ENCODE measurements at places on chromosomes 6 and 20. TPM values are rescaled to one million over a fixed set of nuclear protein-coding genes. Genes with fewer than 3 reads are reported as not detected.

GRCh38 chr20:50450881-50451752 lies 59.1 kb upstream of the PTPN1 start:
- DNase-seq: no peak

DNA sequence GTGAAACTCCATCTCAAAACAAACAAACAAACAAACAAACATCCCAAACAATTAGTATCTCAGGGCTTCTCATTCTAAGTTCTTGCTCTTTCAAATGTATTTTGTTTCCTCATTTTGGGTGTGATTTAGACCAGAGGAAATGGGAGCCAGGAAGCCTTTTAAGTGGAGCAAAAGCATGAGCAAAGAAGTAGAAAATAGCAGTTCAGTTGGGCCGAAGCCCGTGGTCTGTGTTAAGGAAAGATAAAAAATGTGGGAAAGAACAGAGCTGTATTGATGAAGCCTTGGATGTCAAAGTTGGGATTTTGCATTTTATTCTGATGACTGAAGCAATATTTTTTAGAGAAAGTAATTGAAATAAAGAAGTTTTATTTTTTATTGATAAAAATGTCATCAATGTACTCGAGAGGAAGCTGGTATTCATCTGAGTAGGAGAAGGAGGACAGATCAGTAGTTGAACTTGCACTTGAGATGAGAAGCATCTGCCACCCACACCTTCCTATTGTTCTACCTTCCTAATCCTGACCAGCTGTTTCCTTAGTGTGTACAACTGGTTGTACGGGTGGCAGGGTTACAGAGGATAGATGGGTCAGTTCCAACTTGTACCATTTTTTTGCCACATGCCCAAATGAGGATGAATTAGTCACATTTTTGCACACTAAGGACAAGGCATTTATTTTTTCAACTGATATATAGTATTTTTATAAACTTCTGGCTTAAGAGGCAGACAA lies 56.1 kb downstream of the KIAA0408 start:
- no peak for DNase-seq

GRCh38 chr6:10402648-10403311 lies 12.1 kb downstream of the TFAP2A start:
- DNase-seq: no peak

Gene LGSN
- total RNA-seq: 0.38 TPM

Gene BMP6
- 6.6 TPM for total RNA-seq

Gene C6orf141
- total RNA-seq: 2.1 TPM

DNA sequence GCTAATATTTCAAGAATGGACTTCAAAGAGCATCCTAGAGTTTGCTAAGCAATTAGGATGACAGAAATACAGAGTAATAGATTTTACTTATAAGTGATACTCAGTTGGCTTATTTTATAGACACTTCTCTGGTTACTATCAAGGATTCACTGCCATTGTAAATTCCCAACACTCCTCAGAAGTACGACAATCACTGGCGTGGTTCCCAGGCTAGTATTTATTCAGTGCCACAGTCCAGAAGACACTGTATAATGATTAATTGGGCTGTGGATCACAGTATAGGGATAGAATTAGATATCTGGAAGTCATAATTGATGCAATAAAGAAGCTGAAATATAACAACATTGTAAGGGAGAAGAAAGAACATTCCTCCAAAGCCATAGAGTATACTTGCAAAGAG lies 15.7 kb downstream of the MANEA start:
- DNase-seq: no peak

Gene SCRT2
- total RNA-seq: not detected

Gene TNFRSF6B
- 14.4 TPM for total RNA-seq

- no peak for DNase-seq
These were observed 63.7 kb upstream of the CD2AP start for GRCh38 chr6:47413752-47414422.

- DNase-seq: no peak
These were observed 119.9 kb upstream of the PRND start for GRCh38 chr20:4601630-4602296.

DNA sequence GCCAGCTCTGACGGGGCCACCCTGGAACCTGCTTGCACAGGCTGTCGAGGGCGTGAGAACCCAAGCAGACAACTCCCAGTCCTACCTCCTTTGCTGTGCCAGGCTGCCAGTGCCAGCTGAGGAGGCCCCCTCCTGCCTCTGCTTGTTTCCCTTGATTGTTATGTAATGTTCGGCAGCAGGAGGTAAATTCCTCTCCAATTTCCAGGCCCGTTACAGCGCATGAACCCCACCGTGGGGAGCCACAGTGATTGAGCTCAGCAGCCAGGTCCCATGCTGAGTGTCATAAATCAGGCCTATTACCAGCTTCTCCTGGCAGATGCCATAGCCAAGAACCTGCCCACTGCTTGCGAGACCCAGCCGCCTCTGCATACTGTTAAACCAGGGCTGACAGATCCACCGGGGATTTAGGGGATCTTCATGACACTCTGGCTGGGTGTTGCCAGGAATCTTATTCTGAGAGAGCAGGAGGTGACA lies 320.5 kb downstream of the DHX35 start:
- DNase-seq: no peak

Gene GTSF1L
- not detected for total RNA-seq

Gene L3MBTL1
- total RNA-seq: 12.9 TPM

GRCh38 chr20:63748070-63748933 lies 8.7 kb downstream of the SLC2A4RG start:
- no peak for DNase-seq

DNA sequence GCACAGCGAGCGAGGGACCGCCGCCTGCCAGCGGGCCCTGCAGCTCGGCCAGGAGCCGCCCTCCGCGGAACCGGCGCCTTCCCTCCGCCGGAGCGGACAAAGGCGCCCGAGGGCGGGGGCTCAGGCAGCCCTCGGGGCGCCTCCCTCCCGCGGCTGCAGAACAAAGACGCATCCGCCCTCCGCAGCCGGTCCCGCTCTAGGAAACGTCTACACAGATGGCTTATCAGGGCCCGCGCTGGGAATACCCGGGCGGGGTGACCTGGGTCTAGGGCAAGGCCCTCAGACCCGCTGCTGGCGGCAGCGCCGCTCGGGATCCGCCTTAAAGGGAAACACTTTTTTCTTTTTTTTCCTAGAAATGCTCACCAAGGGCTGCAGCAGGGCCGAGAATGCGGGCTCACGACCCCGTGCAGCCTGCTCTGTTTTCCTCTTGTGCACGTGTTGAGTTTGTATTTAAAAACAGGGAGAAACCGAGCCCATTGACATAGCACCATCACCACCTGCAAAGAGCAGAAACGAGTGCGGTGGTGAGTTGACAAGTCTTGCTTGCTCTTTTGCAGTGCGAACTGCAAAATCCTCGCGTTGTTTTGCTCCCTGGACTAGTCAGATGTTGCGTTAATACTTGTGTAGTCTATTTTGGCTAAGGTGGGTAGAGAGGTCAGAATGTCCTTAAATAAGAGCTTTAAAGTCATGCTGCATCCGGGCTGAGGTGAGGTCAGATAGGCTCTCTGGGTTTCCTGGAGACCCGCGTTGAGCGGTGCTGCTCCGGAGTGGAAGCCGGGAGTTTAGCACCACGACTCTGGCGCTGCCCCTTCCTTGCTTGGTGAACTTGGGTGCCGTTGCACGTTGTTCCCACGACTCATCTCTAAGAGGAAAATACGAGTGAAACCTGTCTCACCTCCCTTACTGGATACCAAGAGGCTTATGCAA lies 1.1 kb upstream of the RPS6KA2 start:
- peak; percentile 85 for DNase-seq

Gene ANKRD6
- total RNA-seq: 20.2 TPM
